ENCODE measurements at places on chromosomes 1 and 21. TPM values are rescaled to one million over a fixed set of nuclear protein-coding genes. Genes with fewer than 3 reads are reported as not detected.

CD2 gene
- 11.4 TPM for total RNA-seq

PCSK9 gene
- total RNA-seq = 23.5 TPM

UBE4B gene
- 36.2 TPM for total RNA-seq

RNU1-4 gene
- 6,622 TPM for total RNA-seq

RAB42 gene
- 5.5 TPM for total RNA-seq

CLEC20A gene
- total RNA-seq = not detected

TFF1 gene
- not detected for total RNA-seq

RNU1-1 gene
- total RNA-seq = 6,622 TPM

GRCh38 chr1:150281758-150282557 is at the start of gene CIART:
CIART (plus strand) TSS chr1:150282554; CDS start chr1:150283268, 714 bp downstream.
- H3K4me3 ChIP-seq = peak within 1 kb of the TSS; percentile 64
- H3K36me3 ChIP-seq = no peaks in the 10 kb centered on the region
- H3K27me3 ChIP-seq = no peaks in the 10 kb centered on the region
- peaks cover 8% of the 10 kb centered on the region for H3K4me1 ChIP-seq

- no peaks in the 10 kb centered on the region for H3K36me3 ChIP-seq
- no peak for DNase-seq
- H3K27me3 ChIP-seq = no peaks in the 10 kb centered on the region
- H3K4me3 ChIP-seq = no peak overlapping the region
- no peak overlapping the region for H3K27ac ChIP-seq
These were observed 32.3 kb downstream of the RCAN1 start for GRCh38 chr21:34582506-34583150.

DNA sequence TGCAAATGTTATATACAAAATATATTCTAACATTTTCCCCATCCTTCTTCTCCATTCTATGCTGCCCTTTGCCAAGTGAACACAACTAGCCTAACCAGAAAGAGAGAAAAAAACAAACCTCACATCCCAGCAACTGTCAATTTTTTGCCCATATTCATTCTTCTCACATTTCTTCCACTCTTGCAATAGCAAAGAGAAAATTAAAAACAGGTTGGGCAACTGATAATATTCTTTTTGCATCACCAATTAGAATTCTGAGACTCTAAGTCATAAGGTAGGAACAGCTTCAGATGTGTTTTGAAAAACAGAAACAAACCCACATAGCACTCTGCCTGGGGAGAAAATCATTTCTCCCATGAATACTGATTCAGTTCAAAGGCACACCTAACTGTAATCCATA is 25.2 kb upstream of the EXO1 start:
- H3K4me3 ChIP-seq = no peak overlapping the region
- H3K36me3 ChIP-seq = no peaks in the 10 kb centered on the region
- H3K27ac ChIP-seq = no peak overlapping the region
- H3K4me1 ChIP-seq = no peaks in the 10 kb centered on the region
- no peaks in the 10 kb centered on the region for H3K27me3 ChIP-seq

GRCh38 chr1:41319807-41320711 is 41.2 kb upstream of the FOXO6 start:
- H3K36me3 ChIP-seq = no peaks in the 10 kb centered on the region
- no peak overlapping the region for H3K27ac ChIP-seq
- no peaks in the 10 kb centered on the region for H3K4me1 ChIP-seq
- DNase-seq = no peak
- no peaks in the 10 kb centered on the region for H3K27me3 ChIP-seq
- no peak overlapping the region for H3K4me3 ChIP-seq

- H3K36me3 ChIP-seq = no peaks in the 10 kb centered on the region
- no peak for DNase-seq
- no peak overlapping the region for H3K4me3 ChIP-seq
- no peak overlapping the region for H3K27ac ChIP-seq
- H3K4me1 ChIP-seq = no peaks in the 10 kb centered on the region
These were observed 33.0 kb upstream of the IVNS1ABP start for GRCh38 chr1:185350027-185350442.

- H3K4me1 ChIP-seq = no peaks in the 10 kb centered on the region
- no peak for DNase-seq
- no peaks in the 10 kb centered on the region for H3K27me3 ChIP-seq
- H3K36me3 ChIP-seq = no peaks in the 10 kb centered on the region
These were observed 452.6 kb upstream of the NR5A2 start for GRCh38 chr1:199574950-199575349.

- no peak overlapping the region for H3K27ac ChIP-seq
- H3K4me1 ChIP-seq = peaks cover 55% of the 10 kb centered on the region
- DNase-seq = no peak
- H3K36me3 ChIP-seq = no peaks in the 10 kb centered on the region
- H3K4me3 ChIP-seq = no peak overlapping the region
These were observed 1.6 kb upstream of the PANK4 start for GRCh38 chr1:2528016-2528415.

DNA sequence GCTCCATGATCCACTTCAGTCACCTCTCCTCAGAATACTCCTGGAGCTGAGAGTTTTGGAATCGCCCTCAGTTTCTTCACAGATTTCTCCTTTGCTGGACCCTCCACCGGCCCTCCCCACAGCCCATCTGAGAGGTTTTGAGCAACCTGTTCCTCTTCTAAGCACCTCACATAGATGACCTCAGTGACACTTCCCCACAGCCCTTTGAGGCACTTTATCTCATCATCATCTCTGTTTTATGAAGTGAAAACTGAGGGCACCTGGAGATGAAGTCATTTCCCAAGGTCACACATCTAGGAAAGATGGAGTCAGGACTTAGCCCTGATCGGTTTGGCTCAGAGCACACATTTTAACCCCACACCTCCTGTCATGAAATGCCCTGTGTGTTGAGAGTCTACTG is 76.8 kb upstream of the ZNF281 start:
- H3K27ac ChIP-seq = no peak overlapping the region
- H3K4me3 ChIP-seq = no peak overlapping the region
- H3K4me1 ChIP-seq = peaks cover 4% of the 10 kb centered on the region
- H3K36me3 ChIP-seq = no peaks in the 10 kb centered on the region

DNA sequence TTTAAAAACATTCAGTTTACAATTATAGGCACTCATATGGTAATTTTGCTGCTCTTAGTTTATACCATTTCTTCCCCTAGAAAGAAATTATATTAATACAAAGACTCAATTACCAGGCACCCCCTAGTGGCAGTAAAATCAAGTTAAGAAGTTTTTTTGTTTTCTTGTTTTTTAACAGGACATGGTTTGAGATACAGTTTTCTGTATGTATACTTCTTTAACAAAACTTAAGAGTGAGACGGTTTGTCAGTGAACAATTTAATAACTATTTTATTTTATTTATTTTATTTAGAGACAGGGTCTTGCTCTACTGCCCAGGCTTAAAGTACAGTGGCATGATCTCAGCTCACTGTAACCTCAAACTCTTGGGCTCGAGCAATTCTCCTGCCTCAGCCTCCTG is 224.6 kb downstream of the FAF1 start:
- no peak overlapping the region for H3K4me3 ChIP-seq
- no peak overlapping the region for H3K27ac ChIP-seq
- peaks cover 30% of the 10 kb centered on the region for H3K36me3 ChIP-seq
- no peaks in the 10 kb centered on the region for H3K4me1 ChIP-seq
- DNase-seq = no peak

- no peak overlapping the region for H3K27ac ChIP-seq
- DNase-seq = peak; percentile 34
- no peaks in the 10 kb centered on the region for H3K27me3 ChIP-seq
- H3K4me3 ChIP-seq = no peak overlapping the region
- peaks cover 83% of the 10 kb centered on the region for H3K36me3 ChIP-seq
These were observed 9.0 kb upstream of the SRM start for GRCh38 chr1:11068600-11069473.

- H3K4me3 ChIP-seq = no peak overlapping the region
- no peak for DNase-seq
- peaks cover 40% of the 10 kb centered on the region for H3K27me3 ChIP-seq
- no peak overlapping the region for H3K27ac ChIP-seq
These were observed 10.3 kb downstream of the PRRX1 start for GRCh38 chr1:170674239-170674638.

GRCh38 chr1:108179018-108179417 is 21.1 kb downstream of the SLC25A24 start:
- DNase-seq = no peak
- H3K4me1 ChIP-seq = no peaks in the 10 kb centered on the region
- no peak overlapping the region for H3K27ac ChIP-seq
- peaks cover 63% of the 10 kb centered on the region for H3K36me3 ChIP-seq
- H3K4me3 ChIP-seq = no peak overlapping the region
- no peaks in the 10 kb centered on the region for H3K27me3 ChIP-seq

GRCh38 chr1:2443277-2444137 is 31.1 kb upstream of the PEX10 start:
- no peak overlapping the region for H3K27ac ChIP-seq
- peaks cover 50% of the 10 kb centered on the region for H3K27me3 ChIP-seq
- no peaks in the 10 kb centered on the region for H3K36me3 ChIP-seq
- H3K4me3 ChIP-seq = no peak overlapping the region
- H3K4me1 ChIP-seq = no peaks in the 10 kb centered on the region

Data from upper lobe of right lung (tissue), 1 donor.